Activated T-helper 2 cell treated with anti-CD3 and anti-CD28 coated beads, Interferon-gamma antibody, Interleukin-2, Interleukin-4, amounts not matched to agents 10 μg/mL and 5 μg/mL and 100 μg/mL, durations not matched to agents 14 hours and 24 hours and 36 hours (primary cell): ENCODE measurements at places on chromosomes 1 and 21.

- DNase-seq: no peak
Measured at GRCh38 chr1:107198561-107198960, 57.7 kb downstream of the NTNG1 start.

- DNase-seq: no peak
Measured at GRCh38 chr1:5690898-5691297, 301.3 kb downstream of the NPHP4 start.

- no peak for DNase-seq
Measured at GRCh38 chr1:202130816-202131522, 8.3 kb downstream of the GPR37L1 start.

- no peak for DNase-seq
Measured at GRCh38 chr1:175520186-175520585, 223.2 kb downstream of the TNR start.

GRCh38 chr1:247211339-247211738, 39.5 kb upstream of the ZNF124 start:
- DNase-seq: no peak

DNA sequence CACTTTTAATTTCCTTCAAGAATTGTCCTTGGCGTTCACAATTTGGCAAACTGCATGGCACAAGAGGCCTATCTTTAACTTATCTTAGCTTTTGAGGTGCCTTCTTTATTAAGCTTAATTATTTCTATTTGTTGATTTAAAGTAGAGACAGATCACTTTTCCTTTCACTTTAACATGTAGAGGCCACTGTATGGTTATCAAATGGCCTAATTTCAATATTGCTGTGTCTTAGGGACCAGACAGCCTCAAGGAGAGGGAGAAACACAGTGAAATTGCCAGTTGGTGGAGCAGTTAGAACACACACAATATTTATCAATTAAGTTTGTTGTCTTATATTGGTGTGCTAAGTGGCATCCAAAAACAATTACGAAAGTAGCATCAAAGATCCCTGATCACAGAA, 1013.9 kb downstream of the KCNT2 start:
- no peak for DNase-seq

DNA sequence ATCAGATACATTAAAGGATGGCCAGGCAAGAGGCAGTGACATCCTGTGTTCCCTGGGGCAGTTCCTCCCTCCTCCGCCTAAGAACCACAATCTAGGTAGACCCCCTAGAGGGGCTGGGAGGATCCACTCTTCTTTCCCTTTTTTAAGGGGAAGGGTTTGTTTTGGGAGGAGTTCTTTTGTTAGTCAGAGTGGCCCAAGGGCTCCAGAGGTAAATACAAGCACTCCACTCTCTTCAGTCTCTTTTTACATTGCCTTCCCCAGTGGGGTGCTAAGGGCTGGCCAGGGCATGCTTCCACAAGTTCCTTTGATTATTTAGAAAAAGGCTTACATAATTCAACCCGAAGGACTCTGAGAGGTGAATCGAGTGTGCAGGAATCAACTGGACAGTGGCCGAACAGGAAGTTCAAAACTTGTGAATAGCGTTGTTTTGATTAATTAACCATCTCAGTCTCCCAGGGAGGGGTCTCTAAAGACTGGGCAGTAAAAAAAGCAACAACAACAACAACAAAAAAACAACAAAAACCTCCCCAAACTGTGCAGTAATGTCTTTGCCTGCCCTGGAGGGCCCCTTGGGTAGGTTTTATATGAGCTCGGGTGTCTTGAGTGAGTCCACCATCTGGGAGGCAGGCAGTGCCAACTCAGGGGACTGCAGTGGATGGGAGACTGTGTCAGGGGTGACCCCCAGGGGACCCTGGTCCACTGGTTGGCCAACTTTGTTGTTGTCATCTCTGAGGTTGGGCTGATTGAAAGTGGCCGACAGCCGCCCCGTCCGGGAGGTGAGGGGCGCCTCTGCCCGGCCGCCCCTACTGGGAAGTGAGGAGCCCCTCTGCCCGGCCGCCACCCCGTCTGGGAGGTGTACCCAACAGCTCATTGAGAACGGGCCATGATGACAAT, 33.2 kb upstream of the ENO1 start:
- DNase-seq: no peak

- DNase-seq: no peak
Measured at GRCh38 chr1:18516473-18516872, 35.7 kb downstream of the KLHDC7A start.

DNA sequence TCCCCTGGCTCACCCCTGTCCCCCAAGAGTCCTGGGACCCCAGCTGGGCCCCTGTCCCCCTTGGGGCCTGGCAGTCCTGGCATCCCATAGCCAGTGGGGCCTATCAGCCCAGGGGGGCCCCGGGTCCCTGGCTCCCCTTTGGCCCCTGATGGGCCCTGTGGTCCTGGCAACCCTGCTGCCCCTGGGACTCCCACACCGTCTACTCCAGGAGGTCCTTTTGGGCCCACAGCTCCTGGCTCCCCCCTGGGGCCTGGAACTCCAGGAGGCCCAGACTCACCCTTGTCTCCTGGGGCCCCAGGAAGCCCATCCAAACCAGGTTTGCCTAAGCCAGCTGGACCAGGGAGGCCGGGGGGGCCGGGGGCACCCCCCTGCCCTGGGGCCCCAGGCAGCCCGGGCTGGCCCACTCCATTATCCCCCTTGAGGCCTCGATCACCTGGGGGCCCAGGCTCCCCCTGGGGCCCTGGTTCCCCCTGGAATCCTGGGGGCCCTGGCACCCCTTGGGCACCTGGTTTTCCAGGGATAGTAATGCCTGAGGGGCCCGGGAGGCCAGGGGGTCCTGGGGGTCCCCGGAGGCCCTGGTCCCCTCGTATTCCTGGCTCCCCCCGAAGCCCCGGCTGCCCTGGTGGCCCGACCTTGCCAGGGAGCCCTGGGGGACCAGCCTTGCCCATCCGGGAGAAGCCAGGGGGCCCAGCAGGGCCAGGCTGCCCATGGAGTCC, 10.1 kb downstream of the ADPRS start:
- no peak for DNase-seq

- no peak for DNase-seq
Measured at GRCh38 chr1:233629305-233629935, 15.5 kb downstream of the KCNK1 start.

DNA sequence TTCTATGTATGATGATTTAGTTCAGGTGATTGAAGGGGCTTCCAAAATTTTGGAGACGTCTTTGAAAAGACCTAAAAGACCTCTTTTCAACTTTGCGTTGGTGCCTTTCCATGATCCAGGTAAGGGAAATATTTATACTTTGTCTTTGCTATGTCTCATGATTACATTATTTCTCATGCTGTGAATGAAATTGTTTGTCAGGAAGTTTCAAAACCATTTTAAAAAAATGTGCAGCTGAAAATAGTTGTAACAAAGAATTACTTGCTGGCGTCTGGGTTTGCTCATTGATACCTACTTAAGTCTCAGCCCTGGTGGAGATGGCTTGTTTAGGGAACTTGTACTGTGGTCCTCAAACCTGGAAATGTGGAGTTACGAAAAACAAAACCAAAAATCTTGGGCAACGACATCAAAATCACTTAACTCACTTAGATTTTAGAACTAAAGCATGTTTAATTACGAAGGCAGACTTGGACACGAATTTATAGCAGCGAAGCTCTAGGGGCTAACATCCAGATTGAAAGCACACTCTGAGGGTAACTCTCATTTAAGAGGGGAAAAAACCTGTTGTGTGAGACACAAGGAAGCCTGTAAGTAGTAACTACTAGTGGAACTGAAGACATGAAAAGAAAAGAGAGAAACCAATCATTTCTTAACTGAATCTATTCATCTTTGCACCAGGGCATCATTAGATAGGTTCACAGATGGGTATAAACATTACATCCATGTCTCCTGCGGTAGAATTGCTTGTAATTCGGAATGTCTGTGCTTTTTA, 924 bp downstream of the HMCN1 start:
- no peak for DNase-seq

DNA sequence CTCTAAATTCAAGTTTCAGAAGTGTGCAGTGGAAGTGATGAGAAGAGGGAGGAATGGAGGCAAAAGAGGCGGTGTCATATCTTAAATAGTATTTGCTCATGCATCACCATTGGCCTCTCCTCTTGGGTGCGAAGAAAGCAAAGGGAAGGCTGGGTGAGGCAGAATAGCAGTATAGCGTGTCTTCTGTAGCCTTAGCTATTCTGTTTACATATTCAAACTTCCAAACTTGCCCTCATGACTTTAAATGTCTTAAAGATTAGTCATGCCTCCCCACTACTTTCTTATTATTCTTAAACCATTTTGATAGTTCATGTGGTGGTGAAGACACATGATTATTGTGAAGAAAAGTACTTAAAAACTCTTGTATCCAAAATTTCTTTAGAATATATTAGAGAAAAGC, 104.6 kb upstream of the TENT5C start:
- DNase-seq: no peak

GRCh38 chr1:98002288-98002687, 81.5 kb upstream of the DPYD start:
- no peak for DNase-seq

- DNase-seq: no peak
Measured at GRCh38 chr1:153608742-153609584, 4.0 kb downstream of the S100A16 start.

DNA sequence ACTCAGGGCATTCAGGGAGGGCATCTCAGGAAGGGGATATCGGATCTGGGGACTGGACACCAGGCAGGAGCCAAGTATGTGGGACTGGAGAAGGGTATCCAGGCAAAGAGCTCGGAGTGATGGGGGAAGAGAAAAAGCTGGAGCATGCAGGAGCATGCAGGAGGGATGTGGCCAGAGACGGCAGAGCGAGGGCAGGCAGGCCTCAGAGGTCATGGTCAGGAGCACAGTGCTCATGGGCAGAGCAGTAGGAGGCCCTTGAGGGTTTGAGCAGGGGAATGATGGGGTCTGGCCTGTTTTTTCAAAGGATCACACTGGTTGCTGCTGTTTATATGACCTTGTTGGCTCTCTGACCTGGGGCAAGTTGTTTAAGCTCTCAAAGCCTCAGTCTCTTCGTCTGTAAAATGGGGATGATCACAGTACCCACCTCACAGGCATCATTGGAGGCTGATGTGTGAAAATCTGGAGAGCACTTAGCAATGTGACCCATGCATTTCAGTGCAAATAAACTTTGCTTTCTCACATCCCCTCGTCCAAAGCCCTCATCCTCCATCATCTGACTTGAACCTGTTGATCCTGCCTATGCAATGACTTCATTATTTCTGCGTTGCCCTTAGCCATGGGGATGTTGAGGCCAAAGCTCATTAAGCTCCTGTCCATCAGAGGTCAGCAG, 273.1 kb downstream of the MATN1 start:
- DNase-seq: no peak

DNA sequence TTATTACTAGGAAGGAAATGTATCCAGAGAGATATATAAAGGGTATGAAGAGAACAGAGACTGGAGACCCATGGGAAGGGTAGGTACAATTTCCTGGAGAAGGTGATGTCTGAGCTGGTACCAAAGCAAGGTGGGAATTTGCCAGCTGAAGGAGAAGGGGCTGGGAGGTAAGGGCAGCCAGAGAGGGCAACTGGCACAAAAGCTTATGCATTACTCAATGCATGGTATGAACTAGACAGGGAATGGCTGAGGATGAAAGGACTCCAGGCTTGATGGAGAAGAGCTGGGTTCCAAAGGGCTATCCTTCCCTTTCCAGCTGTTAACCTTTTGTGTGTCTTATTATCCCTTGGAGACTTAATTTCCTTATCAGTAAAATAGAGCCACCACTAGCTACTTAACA, 113.6 kb upstream of the GADD45A start:
- no peak for DNase-seq

GRCh38 chr1:15188678-15189077, 35.1 kb downstream of the TMEM51 start:
- DNase-seq: no peak

DNA sequence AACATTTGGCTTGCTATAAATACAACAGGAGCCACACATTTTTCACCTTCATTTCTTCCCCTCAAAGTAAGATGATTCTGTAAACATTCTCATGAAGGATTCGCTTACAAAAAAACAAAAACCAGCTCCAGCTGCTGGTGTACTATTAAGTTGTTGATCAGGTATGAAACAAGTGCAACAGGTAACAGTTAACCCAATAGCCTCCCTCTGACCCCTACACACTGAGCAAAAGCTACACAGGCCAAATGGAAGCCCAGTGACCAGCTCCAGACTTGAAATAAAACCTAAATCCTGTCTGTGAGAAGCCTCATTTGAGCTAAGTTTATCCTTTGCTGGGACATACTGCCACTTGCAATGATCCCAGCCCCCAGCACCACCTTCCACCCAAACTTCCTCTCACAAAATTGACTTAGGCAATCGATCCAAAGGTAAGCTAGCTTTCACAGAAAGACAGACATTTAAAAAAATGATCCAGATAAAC, 991 bp downstream of the TIAM1 start:
- DNase-seq: no peak

DNA sequence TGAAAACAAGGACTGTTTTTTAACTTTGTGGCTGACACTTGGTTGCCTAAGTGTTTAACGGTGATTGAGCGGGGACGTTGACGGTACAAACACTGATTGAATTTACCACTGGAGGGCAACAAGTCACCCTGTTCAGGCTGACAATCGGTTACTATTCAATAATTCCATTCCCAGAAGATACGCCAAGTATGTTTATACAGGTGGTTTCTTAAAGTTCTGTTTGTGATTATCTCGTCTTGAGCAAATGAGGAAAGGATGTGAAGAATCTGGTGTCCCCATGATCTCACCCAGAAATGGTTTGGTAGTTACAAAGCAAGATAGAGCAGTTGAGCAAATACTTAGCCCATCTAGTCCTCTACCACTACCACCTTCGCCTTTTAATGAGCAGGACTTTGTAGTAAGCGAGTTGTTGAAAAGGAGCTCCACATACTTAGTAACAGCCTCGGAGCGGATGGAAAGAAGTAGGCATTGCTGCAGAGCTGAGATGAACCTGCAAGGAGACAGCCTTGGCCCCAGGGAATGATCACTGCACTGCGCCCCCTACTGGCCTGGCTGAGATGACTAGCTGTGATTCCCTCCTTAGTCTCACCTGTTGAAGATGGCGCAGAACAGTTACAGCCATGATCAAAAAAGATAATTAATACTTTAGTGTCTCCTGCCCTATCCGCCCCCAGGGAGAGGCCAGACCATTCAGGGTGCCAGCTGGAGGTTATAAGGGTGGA, 36.3 kb downstream of the IFNAR1 start:
- DNase-seq: peak; percentile 73

DNA sequence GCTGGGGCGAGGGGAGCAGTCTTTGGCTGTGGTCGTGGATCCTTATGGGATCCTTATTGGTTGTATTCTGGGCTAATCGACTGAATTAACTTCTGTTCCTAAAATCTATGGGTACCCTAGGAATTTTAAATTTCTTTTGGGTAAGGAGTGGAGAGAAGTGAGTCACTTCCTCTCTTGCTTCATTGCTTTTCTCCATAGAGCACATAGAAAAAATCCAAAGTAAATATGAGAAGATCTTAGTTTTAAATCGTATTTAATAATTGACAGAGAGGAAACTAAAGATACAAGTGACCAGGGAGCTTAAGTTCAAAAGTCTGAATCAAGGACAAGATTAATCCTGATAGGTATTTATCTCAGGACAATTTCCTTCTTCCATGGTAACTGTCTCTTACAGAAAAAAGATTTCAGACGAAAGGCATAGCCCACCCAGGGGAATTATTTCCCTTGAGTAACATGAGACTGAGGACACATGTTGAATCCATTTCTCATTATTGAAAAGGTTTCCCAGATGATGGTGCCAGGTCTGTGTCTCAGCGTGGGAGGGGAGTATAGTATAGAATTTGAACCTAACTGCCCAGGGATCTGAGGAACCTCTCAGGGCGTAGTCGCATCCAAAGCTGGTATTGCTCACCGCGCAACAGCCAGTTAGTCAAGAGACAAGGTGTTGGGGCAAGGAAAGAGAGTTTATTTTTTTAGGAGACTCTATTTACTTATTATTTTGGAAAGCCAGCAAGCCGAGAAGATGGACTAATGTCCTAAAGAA, 28.7 kb upstream of the FASLG start:
- DNase-seq: no peak
